ENCODE measurements at places on chromosomes 2 and 18.

- DNase-seq: no peak
These were observed 45.0 kb downstream of the FAP start for GRCh38 chr2:162198239-162198638.

DNA sequence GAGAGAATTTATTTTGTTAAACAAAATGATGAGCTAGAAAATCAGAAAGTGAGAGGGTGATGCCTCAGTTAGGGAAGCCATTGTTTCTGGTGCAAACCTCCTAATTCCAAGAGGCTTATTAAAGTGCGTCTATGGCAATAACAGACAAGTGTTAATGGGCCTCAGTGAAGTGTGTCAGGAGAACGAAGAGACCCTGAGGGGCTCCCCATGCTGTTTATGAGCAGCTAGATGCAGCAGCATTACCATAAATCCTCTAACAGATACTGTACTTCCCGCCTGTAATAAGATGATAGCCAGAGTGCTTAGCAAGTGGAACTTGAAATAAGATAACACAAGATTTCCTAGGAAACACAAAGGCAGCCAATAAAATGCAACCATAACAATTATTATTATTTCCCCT is 157.4 kb downstream of the MYT1L start:
- no peak for DNase-seq

- no peak for DNase-seq
These were observed 160.6 kb upstream of the SMAD7 start for GRCh38 chr18:49111191-49111988.

DNA sequence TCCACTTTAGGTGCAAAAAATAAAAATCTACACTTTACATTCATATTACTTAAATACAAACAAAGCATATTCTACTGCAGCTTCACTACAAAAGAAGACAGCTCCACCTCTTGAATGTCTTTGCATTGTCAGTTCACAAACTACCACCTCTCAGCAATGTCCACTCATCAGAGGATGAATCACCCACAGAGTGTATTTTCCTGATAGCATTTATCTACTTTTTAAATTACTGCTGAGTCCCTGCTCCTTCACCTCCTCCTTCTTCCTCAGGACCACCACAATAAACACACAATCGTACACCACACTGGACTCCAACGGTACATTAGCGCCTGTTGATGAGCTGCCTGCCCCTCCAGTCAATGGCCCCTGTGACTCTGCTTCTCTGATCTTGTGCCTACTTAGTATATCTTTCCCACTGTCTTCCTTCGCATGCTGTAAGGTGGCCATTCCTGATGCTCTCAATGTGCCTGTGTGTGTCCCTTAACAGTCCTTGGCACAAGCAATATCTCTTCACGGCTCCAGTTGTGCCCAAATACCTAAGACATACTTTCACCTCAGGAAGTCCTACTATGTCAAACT is 120.9 kb downstream of the DHRS9 start:
- no peak for DNase-seq

GRCh38 chr2:138327967-138328366 is 173.6 kb upstream of the SPOPL start:
- no peak for DNase-seq

- DNase-seq: no peak
These were observed 433.3 kb upstream of the TCF4 start for GRCh38 chr18:56021136-56021808.

DNA sequence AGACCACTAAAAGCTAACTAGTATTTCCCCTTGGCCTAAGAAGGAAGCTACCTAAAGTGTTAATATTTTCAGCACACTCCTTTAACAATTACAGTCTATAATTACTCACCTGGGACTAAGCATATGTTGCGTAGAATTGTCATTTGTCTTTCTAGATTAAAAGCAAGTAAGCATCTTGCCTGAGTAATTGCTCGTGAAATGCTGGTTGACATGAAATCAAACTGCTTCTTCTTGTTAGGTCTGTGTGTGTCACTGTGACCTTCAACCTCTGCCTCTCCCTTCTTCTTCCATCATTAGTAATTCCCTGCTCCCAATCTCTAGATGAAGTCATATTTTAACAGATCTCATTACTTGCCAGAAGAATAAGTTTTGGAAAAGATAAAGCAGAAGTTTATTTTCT is 212.2 kb downstream of the XIRP2 start:
- no peak for DNase-seq

DNA sequence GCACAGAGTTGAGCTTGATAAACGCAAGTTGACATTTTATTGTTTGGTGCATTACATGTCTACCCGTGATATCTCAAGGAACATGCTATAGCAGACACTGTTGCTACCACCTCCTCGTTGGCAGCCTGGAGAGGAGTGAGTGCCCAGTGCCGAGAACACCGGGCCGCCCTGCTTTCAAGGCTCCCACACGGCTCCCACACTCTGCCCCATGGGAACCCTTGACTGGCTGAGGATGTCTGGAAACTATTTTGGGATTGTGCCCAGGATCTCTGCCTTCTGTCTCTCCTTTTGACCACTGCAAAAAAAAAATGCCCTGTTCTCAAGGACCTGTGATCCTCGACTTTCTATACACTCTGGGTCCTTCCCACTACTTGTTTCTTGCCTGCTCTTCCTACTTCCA is 21.1 kb downstream of the TET3 start:
- DNase-seq: no peak

- no peak for DNase-seq
These were observed 419.8 kb upstream of the FIGN start for GRCh38 chr2:164155558-164155957.

- no peak for DNase-seq
These were observed 4.6 kb upstream of the IER3IP1 start for GRCh38 chr18:47180765-47181164.

- no peak for DNase-seq
These were observed 122.5 kb downstream of the SLC39A10 start for GRCh38 chr2:195779491-195779890.

GRCh38 chr2:239383036-239383758 is 17.6 kb downstream of the HDAC4 start:
- DNase-seq: no peak

GRCh38 chr18:55779691-55780585 is 191.9 kb upstream of the TCF4 start:
- DNase-seq: peak; percentile 37

GRCh38 chr18:51091270-51091669 is 61.3 kb downstream of the SMAD4 start:
- DNase-seq: no peak

DNA sequence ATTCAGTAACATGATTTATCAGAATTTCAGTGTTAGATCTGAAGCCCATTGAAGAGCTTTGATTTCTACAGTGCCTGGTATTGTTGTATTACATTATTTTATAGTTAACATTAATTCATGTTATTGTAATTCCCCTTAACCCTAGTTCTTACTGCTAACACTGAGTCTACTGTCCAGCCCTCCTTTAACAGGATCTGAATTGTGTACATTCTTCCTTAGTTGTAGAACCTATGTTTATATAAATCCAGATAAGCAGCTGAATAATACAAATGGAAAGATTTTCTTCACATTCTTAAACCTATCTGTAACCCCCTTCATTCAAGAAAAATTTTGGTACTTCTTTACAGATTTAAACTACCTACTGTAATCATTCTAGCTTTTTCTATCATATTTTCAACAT is 14.7 kb downstream of the NDUFAF7 start:
- no peak for DNase-seq

DNA sequence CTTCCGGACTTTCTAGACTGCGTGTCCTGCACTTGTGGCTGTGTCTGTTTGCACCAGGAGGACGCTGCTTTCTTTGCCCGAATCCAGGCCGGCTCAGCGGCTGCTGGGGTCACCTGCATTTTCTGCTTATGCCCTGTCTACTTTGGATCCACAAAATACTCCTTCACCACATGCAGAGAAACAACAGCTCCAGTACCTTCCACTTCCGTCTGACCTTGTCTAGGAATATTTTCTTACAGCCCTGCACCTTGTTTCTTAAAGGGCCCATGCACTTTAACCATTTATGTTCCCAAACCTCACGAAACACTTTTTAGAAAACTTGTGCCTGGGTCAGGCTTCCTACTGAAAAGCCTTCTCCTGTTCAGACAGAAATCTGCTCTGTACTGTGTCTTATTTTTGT is 129.4 kb upstream of the NCK2 start:
- DNase-seq: no peak

GRCh38 chr2:136244536-136244885 is 126.6 kb upstream of the CXCR4 start:
- no peak for DNase-seq

- DNase-seq: no peak
These were observed 33.3 kb upstream of the KLF11 start for GRCh38 chr2:10009811-10010781.

- no peak for DNase-seq
These were observed 9.2 kb downstream of the PTMA start for GRCh38 chr2:231717281-231718171.

DNA sequence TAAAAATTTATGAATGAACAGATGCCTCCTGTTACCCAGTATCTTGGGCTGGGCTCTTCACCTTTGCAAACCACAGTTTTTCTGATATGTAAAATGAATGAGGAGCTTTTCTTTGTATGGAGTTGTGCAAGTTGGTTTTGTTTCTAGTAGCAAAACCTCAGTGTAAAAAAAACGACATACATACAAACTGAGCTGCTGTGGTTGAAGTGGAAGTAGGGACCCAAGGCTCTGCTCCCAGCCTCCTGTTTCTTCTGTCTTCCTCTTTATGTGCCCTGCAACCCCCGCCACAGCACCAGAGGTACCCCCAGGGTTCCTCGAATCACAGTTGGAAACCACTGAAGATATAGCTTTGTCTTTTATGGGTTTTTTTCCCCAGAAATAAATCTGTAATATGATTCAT is 118.1 kb downstream of the MYO1B start:
- DNase-seq: no peak

DNA sequence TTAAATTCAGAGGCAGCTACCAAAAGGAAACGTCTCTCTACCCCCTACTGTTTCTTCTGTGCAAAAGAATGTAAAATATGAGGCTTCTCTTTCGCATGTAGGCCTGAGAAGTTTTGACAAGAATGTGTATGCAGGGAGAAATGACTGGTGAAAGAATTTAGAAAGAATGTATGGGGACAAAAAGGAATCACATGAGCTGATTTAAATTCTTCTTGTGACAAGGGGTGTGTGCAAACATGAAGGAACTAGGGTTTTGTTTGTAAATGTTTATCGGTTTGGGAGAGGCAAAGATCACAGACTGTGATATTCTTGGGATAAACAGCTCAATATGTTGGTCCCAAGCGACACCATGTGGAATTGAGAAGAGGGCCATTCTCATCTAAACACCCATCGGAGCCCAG is 345.2 kb upstream of the VRK2 start:
- DNase-seq: no peak

DNA sequence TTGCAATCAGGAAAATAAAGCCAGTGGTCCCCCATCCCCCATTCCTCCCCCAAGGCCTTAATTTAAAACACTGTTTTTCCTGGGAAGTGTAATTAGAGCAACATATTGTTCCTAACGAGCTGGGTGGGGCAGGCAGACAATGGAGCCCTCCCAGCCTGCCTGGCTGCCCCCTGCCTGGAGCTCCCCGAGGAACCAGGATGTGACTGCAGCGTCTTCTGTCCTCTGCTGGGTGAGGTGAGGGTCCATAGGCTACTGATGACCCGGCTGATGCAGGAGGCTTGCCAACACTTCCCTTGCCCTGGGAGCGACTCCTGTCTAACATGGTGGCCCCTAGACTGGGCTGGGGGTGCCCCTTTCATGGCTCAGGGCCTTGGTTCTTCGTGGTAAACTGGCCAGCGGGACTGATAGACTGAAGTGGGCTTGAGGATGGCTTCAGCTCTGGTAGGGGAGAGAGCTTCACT is 152.4 kb downstream of the DYSF start:
- no peak for DNase-seq

DNA sequence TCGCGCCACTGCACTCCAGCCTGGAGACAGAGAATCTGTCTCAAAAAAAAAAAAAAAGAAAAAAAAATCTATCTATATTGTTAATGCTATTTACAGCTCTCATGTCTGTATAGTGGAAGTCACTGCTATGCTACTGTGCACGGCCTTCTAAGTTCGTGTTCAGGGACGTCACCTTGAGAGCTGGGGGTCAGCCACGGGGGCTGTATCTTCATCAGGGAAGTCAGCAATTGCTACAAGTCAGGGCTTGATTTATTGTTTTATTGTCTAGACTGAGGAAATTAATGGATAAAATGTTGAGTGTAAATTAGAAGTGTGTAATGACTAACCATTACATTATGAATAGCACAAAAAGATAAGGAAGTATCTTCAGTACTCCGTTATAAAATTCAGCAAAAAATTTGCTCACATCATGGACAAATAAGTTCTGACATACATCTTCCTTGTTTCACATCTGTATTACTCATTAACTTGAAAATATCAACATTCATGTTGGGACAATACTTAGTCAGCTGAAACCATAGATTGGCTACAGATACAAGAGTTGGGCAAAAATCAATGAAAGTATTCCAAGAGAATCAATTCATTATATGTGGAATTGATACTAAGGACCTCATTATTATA is 136.6 kb upstream of the SEC11C start:
- no peak for DNase-seq

All from NCI-H1105 (cell line).